NCI-H187 (cell line): ENCODE measurements at places on chromosomes 7 and 10.

DNA sequence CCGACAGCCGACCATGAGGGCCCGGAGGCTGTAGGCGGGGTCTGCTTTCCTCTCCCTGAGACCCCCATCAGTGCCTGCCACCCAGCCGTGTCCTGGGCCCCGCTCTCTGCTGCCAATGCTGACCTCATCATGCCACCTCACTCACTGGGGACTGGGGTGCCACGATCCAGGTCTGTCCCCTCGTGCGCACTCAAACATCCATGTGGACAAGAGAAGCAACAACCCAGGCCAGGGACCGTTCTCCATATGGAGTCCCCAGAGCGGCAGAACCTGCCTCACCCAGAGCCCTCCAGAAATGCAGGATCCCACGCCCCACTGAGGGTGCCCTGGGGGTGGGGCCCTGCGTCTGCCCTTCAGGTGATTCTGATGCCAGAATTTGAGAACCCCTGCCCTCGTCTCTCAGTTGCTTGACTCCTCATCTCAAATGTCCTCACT lies 210.0 kb upstream of the PPP2R2D start:
- no peak for DNase-seq

DNA sequence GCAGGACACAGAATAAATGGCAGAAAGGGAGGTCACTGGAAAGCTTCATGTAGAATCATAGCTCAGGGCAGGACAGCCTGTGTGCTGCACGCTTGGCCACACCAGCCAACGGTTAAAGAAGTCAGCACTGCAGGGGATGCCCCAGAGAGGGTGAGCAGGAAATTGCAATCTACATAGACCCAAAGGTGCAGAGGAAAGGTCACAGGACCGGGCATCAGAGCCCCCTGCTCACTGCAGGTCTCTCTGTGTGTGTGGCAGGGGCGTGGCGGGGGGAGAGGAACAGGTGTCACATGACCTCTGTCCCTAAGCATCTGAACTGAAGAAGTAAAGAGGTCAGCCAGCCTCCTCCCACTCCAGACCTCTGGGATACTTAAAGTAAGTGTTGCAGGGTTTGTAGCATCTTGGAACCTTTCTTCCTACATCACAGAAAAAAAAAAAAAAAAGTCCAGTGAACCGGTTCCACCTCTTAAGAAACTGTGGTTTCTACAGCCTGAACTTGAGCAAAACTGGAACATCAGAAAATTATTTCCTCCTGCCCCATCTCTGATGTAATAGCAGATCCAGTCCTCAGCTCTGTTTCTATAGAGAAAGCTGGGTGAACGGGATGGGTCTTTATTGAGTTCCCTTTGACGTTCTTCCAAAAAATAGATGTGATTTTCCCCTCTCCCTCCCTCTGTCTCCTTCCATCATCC lies 64.3 kb downstream of the RGS10 start:
- DNase-seq, result no peak

- no peak for DNase-seq
Observed at GRCh38 chr7:14821757-14822480, 80.6 kb downstream of the DGKB start.

GRCh38 chr10:96724621-96725020 lies 4.3 kb upstream of the PIK3AP1 start:
- no peak for DNase-seq

DNA sequence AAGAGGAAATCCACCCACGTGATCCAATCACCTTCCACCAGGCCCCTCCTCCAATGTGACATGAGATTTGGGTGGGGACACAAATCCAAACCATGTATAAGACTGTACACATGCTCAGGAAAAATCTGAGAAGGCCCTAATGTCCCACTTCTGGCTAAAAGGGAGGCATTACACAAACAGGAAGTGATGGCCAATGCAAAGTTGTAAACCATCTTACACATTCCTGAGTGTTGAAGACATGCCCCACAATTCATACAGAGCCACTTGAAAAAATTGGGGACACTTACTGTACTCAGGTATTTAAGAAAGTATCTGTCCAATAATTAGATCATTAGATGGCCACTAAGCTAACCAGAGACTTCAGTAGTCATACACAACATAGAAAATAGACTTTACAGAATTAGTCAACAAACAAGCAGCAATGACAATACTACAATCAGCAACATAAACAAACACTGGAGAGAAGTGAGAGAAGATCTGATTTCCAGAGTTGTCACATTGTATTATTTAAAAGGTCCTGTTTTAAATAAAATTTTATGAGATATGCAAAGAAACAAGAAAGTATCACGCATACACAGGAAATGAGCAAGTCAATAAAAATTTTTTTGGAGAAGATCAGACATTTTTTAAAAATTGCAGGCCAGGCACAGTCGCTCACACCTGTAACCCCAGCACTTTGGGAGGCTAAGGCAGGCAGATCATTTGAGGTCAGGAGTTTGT lies 143.3 kb downstream of the DGKI start:
- no peak for DNase-seq

- no peak for DNase-seq
Observed at GRCh38 chr7:31007634-31008033, 43.9 kb downstream of the GHRHR start.

DNA sequence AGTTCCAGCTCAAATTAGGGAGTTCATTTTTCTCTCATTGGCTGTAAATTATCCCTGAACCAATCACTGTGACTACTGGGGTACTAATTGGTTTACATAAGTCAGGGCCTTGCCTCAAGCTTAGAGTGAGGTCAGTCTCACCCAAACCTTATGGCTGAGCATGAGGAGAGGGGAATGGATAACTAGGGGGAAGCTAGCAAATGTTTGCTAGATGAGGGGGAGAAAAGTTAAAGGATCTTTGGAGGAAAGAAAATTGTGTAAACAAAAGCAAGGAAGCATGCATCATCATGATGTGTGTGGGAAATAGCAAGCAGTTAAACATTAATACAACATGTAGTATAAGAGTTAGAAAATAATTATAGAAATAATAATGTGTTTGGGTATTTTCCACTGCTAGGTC lies 121.9 kb downstream of the BBS9 start:
- DNase-seq, result no peak

DNA sequence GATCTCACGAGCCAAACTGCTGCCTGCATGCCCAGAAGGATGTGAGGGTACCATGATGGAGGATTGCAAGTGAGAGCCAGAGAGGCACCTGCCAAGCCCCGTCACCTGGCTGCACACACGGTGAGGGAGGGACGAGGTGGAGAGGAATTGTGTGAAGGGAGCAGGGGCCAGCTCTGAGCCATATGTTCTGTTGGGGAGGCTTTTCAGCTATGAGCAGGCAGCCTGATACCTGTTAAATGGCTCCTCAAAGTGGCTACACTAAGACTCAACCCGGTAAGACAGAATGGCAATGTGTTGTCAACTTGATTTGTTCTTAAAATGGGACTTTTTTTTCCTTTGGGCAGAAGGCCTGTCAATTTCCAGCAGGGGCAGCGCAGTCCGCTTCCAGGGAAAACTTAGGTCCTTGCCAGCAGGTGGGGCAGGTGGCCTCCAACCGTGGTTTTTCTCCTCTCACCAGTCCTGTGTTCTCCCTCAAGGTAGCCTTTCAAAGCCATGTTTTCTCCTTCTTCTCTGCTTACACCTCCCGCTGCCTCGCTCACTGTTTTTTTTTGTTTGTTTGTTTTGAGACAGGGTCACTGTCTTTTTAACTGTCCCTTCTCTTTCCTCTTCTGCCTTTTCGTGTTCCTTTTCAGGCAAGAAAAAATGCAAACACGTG lies 57.7 kb upstream of the ZNRF2 start:
- DNase-seq, result no peak

DNA sequence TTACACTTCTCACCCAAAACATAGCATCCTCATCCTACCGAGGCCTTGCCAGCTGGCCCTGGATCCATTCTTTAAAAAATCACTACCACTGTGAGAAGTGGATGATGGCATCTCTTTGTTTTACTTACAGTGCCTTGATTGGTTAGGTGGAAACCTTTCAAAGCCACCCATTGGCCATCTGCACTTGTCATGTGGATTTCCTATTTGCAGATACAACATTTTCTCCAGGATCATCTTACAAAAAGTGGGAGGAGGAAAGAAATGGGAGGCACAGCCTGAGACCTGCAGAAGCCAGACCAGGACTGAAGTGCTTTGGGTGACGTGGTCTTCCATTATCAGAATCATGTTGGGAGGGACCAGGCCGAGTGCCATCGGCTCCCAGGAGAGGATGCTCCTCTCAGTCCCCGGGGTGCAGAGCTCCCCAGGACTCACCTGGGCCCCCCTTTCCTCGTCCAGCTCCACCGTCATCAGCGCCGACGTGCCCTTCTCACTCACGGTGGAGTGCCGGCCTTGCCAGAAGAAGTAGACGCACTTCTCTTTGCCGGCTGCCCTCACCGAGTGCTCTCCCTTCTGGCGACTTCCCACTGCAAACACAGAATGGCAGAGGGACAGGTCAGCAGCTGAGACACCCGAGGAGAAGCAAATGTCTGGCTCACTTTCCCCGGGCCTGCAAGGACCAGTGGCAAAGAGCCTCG lies 161.2 kb downstream of the SVIL start:
- no peak for DNase-seq

DNA sequence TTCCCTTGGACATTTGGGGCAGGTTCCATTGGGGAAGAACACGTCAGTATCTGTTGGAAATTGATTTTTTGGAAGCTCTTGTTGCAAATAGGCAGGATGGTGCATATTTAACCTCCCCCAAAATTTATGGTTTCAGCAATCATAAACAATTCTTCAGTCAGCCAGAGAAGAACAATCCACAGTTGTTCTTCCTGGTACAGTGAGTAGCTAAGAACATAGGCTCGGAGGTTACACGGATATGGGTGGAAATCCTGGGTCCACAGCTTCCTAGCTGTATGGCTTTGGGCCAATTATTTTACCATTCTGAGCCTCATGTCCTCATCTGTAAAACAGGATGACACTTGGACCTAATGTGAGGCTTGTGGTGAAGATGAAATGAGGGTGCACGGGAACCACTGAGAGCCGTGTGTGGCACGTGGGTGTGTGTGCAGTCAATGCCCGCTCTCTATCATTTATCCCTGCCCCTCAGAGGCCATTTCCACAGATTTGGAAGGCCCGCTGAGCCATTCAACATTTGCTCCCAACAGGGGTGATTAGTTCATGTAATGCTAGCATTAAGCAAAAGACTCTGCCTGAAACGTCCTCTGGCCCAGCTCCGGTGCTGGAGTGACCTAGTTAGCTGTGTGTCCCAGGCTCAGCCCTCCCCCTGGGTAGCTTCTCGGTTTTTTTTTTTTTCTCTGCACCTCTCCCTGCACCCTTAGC lies 9.7 kb downstream of the CAMK1D start:
- no peak for DNase-seq

DNA sequence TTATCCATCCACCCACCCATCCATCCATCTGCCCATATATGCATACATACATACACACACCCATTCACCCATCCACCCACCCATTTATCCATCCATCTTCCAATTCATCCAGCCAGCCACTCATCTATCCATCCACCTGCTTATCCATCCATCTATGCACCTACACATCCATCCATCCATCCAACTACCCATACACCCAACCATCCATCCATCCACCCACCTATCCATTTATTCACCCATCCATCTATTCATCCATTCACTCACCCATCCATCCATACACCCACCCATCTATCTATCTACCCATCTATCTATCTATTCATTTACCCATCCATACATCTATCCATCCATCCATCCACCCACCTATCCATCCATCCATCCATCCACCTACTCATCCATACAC lies 17.3 kb downstream of the TMEM72 start:
- DNase-seq, result no peak

DNA sequence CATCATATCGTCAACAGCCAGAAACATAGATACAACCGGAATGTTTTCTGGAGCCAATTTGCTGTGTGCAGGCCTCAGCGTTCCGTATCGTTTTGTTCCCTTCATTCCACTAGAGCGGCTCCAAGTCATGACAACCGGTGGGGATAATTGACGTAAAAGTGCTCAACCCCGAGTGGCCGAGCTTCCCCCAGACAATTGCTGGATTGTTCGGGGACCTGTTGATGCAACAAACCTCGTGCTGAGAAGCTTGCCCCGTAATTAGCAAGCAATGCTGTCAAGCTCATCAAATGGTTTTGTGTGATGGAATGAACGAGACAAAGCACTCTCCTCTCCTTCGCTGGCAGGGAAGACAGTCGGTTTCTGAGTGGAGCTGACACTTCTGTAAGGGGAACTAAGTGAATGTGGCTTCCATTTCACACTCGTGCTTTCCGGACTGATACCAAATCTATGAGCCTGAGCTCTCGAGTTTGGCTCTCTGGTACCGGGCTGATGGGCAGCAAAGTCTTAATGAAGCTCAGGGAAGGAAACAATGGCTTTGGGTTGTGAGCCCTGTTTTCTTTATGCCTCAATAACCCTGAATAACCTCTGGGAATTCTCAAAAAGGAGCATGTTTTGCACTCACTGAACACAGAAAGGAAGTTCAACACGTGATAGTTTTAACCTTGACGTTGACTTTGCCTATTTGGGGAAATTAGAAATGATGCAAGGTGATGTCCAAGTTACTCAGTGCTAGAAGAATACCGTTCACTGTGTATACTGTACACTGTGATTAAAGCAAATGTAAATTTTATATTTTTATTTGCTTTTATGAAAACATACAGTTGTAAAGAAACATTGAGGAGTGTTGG lies 220.5 kb downstream of the BAMBI start:
- no peak for DNase-seq

DNA sequence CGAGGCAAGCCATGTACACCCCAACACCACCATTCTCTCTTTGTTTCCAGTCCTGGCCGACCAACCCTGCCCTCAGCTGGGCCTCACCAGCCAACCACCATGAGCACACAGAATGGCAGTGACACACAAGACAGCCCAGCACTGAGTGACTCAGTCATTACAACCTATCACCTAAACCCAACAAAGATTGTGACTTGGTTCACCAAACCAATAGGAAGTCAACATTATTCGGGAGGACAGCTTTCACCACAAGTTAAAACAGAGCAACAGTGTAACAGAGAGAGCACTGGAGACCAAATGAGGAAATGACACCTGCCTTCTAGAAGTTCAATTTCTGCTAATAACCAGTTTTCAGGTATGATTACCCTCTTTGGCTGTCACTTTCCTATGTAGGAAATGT lies 72.1 kb downstream of the DNMBP start:
- no peak for DNase-seq

- no peak for DNase-seq
Observed at GRCh38 chr10:101611096-101611905, 23.2 kb downstream of the DPCD start.

DNA sequence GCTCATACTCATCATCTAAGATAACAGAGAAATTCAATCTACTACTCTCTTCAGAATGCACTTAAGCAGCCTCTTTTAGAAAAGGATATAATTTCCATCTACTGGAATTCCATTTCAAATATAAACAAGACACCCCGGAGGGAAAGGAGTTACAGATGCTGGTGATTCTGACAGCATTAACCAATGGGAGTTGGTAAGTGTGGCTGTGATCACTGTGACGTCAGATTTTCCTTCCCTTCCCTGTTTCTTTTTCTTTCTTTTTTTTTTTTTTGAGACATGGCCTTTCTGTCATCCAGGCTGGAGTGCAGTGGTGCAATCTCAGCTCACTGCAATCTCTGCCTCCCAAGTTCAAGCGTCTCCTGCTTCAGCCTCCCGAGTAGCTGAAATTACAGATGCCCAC lies 106.6 kb downstream of the ACTR3B start:
- no peak for DNase-seq

DNA sequence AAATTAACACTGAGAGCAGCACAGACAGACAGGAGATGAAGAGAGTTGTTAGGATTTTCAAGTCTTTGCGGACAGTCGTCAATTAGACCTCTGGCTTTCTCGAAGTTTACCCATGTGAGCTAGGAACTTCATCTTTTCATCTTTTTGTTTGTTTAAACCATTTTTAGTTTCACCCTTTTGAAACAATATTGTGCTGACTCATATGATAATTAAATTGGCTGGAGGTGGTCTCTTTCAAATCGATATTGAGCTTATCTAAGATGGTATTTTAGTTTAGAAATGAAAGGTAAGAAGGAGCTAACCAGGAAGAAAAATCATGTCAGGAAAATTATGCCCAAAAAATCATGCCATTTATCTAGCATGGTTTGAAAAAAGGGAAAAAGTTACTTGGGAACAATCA lies 415.8 kb upstream of the SEMA3A start:
- DNase-seq, result no peak
